ENCODE measurements at places on chromosomes 7 and 10.

DNA sequence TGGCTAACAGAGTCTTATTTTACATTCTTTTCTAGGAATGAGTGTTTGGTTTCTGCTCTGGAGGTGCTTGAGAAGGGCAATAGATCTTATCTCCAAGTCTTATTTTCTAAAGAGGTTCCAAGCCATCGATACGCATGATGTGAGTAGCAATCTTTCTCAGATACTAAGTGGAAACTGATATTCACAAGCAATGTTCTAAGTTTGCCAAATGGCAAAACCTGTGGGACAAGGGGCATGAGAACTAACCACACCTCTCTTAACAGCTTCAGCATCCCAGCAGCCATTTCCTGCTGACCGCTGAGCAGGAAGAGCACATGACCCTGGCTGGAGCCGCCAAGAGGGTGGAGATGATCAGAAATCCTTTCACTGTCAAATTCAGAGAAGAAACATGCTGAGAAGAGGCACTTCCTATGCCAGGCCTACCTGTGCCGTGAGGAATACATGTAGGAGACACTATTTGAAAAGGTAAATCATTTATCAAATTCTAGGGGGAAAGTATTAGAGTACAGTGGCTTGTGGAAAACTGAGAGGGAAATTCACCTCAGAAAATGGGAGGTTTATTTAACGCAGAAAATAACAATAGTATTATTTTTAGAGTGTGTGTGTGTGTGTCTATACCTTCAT is 35.2 kb downstream of the CCDC71L start:
- DNase-seq = no peak

- DNase-seq = peak; percentile 2
These were observed 38.6 kb downstream of the NEBL start for GRCh38 chr10:20858292-20859124.

DNA sequence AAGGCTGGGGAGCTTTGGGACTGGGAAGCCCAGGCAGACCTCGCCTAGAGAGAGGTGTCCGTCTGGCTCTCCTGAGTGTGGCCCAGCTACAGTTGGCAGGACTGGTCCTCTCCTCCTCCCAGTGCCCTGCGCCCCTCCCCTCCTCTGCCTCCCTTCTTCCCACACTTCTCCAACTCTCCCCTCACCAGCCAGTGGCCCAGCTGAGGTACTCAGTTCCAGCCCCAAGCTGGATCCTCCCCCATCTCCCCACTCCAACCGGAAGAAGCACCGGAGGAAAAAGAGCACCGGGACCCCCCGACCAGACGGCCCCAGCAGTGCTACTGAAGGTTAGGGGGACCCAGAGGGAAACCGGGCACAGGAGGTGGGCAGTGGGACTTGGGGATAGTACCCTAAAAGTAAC is 27.7 kb downstream of the GBX1 start:
- DNase-seq = no peak

GRCh38 chr10:69820817-69821216 is 19.1 kb downstream of the COL13A1 start:
- DNase-seq = no peak

GRCh38 chr7:47807126-47807525 is 141.1 kb downstream of the PKD1L1 start:
- no peak for DNase-seq

GRCh38 chr7:105906695-105907094 is 30.3 kb upstream of the ATXN7L1 start:
- no peak for DNase-seq

DNA sequence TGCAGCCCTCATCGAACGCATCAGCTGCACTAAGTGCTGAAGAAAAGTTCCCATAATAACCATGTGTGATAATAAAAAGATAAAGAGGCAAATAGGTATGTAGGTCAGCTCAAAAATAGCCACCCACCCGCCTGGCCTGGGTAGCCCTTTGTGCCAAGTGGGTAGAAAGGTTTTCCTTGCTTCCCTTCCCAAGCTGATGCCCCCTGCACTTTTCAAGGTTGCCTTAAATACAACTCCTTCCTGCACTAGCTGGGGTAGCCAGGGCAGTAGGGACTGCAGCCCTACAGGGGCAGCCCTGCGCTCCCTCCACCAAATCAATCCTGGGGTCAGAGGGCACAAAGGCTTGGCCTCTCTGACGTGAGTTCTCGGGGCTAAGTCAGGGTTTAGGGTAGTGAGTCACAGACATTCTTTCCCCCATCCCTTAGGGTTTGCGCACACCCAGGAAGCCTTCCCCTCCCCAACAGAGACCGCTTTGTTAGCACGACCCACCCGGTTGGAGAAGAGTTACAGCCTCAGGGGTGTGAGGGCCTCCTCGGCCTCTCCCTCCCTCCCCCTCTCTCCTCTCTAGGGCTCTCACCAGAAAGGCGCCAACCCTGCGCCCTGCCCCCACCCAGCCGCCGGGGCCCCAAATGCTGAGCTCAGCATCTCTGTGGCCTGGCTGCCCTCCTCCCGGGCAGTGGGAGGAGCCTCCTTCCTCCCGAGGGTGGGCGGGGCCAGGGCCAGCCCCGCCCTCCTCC is 13.3 kb upstream of the DDIT4 start:
- peak; percentile 73 for DNase-seq

- no peak for DNase-seq
These were observed 76.4 kb downstream of the PRR15 start for GRCh38 chr7:29639886-29640595.

GRCh38 chr10:93471110-93471651 is 11.0 kb downstream of the MYOF start:
- DNase-seq = no peak

- DNase-seq = no peak
These were observed 26.3 kb downstream of the TTYH3 start for GRCh38 chr7:2657920-2658671.

DNA sequence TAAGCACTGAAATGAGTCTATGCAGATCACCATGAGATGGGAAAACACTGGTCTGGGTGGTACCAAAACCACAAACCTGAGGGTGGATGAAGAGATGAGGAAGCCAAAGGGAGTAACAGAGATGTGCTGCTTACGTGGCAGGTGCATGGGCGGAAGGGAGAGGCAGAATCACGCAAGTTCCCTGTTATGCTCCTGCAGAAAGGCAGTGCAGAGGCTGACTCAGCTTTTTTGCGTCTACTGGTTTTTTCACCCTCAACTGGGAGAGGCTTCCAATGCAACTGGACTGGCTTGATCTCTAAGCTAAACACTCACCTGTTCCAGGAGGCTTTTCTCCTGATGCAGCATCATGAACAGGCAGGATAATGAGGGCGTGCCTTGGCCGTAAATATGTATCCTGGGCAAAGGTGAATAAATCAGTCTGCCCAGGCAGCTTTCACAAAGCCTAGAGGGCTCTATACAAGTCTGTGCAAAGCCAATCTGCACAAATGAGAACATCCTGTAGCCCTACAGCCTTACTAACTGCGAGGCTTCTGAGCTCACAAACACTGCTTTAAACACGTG is 95.4 kb upstream of the AFAP1L2 start:
- peak; percentile 33 for DNase-seq

- no peak for DNase-seq
These were observed 36.3 kb downstream of the LAMB4 start for GRCh38 chr7:108093851-108094331.

DNA sequence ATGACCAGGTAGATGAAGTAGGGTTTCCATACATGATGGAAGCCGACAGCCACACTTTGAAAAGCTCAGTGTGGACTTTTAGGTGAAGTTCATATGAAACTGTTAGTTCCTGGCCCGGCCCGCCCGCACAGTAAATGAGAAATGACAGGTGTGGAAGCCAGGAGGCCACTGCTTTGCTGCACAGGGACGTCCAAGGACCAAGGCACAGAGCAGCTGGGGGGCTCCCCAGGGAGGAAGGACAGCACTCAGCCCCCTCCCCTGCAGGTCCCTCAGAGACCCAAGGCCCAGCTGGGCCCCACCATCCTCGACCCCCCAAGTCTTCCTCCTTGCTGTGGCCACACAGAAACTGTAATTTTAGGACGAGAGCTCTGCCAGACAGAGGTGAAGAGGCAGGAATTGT is 219.2 kb downstream of the PTPRN2 start:
- no peak for DNase-seq

DNA sequence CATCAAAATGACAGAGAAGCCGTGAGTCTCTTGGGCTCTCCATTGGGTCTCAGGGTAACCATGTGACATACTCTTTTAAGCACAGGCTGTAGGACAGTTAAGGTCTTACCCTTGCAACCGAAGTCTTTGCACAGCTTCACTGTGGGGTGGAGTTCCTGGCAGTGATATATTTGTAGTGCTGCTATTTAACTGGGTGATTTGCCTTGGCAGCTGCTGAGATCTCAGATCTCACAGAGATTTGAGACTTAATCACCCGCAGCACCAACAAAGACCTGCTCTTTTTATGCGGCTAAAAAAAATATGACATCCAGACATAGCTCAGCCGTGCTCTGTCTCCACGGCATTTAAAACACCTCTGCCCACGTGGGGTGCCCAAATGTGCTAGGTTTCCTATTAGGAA is 63.4 kb upstream of the NPTX2 start:
- no peak for DNase-seq

- DNase-seq = peak; percentile 13
These were observed 27.3 kb downstream of the HYAL4 start for GRCh38 chr7:123871998-123872867.

- peak; percentile 18 for DNase-seq
These were observed 12.6 kb downstream of the KLLN start for GRCh38 chr10:87850742-87851205.

DNA sequence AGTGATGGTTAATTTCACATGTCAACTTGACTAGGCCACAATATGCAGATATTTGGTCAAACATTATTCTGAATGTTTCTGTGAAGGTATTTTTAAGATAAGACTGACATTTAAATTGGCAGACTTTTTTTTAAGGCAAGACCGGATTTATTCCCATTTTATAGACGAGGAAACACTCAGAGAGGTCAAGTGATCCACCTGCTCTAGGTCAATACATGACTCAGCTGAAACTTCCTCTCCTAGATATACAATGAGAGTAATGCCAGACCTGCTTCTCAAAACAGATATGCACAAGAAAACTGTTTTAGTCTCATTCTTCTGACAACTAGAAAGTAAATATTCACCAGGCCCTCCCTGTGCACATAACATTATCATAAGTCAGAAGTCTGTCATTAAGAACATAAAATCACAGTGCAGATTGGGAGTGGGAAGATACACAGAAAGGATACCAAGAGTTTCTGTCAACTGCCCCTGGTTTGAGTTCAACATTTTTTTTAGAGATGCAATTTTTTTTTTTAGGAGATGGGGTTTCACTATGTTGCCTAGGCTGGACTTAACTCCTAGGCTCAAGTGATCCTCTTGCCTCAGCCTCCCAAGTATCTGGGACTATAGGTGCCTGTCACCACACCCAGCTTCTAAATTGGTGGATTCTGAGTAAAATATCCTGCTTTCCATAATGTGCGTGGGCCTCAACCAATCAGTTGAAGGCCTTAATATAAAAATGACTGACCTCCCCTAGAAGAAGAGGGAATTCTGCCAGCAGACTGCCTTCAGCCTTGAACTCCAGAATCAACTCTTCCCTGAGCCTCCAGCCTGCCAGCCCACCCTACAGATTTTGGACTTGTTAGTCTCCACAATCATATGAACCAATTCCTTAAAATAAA is 121.4 kb downstream of the ZFAND4 start:
- DNase-seq = no peak

DNA sequence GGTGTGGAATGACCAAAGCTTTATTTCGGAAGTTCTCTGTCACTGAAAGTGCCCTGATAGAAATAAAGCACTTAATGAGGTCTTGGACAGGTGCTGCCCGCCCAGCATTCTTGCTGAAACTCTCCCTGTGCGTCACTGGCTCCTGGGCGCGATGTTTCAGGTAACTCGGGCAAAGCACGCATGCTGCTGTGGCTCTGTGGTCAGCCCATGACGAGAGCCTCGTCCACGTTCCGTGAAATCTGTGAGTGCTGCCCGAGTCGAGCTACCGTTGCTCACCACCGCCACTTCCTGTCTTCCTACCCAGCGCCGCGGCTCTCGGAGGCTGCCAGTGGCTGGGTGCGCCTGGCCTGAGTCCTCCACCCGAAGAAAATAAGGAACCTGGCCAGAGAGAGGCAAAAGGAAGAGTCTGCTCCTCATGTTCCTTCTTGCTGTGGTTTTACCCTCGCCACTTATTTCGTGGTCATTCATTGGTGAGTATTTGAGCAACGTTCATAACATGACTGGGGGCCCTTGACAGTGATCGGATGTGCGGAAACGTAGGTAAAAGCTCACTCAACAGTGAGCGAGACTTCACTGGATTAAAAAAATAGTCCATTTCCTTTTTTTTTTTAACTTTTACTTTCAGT is 95.5 kb downstream of the MAP3K8 start:
- peak; percentile 64 for DNase-seq

DNA sequence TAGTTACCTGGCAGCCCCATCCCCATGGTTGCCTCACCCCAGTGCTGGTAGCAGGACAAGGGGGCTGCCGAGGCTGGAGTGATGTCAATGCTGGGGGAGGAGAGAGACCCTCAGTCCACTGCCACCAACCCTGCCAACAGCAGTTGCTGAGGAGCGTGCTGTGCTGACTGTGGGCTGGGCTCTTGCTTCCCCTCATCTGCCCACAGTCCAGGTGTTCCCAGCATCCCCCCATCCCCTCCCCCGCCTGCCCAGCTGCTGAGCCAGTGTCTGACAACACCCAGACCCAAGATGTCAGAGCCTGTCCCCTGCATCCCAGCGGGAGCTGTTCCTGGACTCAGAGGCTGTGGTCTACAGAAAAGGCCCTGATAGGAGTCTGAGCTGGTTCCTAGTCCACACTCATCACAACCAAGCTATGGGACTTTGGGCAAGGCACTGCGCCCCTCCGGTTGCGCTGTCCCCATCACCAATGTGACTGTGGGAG is 14.6 kb upstream of the PSAP start:
- no peak for DNase-seq

DNA sequence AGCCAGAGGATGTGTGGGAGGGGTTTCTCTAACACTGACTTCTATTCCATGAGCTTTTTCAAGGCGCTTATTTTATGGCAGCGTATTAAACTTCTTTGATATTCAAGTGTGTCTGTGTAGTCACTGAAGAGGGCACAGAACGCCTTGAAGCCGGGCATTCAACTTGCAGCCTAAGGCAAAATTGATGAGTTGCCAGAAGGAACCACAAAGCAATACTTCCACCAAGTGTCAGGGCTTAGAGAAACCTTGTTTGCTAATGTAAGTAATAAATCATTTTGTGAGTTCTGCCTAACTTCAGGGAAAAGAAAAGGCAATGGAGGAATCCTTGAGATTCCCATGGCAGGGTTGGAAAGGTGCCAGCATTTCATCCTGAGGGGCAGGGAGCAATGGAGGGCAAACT is 163.8 kb downstream of the LCOR start:
- no peak for DNase-seq

DNA sequence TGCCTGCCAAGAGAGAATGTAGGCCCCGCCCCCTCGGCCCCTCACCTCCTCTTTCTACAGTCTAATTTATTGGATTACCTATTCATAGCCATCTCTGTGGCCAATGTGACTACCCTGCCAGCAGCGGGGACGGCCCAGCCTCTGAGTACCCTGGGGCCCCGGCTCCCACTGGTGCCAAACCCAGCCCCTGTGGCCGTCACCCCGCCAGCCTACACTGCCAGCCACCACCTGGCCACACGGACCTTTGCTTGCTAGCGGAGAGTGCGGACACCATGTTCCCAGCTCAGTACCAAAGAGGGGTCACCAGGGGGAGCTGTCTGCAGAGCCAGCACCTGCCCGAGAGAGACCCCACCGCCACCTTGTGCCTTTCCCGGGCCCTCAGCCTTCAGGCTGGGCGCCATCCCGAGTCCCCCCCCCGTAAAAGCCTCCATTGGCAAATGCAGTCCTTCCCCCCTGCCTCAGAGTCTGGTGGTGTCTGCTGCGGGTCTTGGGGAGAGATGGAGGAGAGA is 511.1 kb downstream of the ZNF37A start:
- no peak for DNase-seq
